ENCODE measurements at places on chromosomes 5 and 9.

DNA sequence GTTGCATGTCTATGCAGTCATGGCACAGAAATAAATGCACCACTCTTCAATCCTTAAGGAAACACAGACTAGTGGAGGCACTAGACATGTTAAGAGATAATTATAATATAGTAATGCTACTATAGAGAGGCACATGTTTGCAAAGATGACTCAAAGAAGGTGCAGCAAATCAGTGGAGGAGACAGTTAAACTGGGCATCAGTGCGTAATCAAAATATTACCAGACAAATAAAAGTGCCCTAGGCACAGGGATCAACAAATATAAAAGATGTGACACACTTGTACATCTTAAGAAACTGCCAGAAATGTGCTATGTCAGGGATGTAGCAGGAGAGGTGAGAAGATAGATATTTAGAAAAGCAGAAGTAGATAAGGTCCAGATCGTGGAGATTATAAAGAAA, 642.1 kb downstream of the SLCO4C1 start:
- no peak for DNase-seq

DNA sequence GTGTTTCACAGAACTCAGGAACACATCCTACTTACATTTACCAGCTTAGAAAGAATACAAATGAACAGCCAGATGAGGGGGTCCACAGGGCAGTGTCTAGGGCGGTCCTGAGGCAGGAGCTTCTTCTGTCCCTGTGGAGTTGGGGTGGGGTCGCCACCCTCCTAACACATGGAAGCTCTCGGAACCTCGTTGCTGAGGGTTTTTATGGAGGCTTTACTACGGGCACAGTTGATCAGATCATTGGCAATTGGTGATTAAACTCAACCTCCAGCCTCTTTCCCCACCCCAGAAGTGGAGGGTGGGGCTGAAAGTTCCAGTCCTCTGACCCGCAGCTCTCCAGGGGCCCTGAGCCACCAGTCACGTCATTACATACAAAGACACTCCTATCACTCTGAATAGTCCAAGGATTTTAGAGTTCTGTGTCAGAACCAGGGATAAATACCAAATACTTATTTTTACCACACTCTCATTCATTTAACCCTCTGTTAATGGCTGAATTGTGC, 156.9 kb downstream of the COL23A1 start:
- no peak for DNase-seq

DNA sequence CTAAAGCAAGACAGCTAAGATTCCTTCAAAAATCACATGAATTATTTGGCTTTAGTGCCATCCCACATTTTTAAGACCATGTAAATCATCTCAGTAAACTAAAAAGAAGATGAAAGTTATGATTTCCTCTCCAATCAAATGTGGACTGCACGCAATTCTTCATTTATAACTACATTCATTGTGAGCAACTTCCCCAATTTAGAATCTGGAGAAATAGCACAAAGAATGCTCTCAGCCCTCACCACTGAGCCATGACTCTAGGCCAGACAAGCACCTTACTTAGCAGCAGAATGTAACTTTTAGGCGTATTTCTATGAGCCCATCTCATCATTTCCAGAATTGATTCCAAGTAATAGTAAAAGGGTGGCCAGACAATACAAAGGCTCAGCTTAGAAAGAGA, 616.6 kb downstream of the TLE1 start:
- DNase-seq, result no peak

DNA sequence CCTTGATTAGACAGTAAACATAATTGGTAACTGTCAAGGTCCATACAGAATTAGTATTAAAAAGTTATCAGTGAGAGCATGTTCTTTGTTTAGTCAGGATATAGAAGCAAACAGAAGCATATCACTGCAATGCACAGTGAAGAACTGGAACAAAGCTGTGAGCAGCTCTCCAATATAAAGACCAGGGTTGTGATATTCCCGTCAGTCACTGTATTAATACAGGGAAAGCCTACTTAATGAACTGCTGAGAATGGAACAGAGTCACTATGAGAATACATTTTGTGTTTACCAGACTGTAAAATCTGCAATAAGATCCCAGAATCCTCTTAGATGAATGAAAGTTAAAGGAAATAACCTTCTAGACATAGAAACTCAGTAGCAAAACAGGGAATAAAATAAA, 58.2 kb downstream of the EFNA5 start:
- DNase-seq, result no peak

- no peak for DNase-seq
Measured at GRCh38 chr5:95708876-95709275, 22.3 kb upstream of the RHOBTB3 start.

DNA sequence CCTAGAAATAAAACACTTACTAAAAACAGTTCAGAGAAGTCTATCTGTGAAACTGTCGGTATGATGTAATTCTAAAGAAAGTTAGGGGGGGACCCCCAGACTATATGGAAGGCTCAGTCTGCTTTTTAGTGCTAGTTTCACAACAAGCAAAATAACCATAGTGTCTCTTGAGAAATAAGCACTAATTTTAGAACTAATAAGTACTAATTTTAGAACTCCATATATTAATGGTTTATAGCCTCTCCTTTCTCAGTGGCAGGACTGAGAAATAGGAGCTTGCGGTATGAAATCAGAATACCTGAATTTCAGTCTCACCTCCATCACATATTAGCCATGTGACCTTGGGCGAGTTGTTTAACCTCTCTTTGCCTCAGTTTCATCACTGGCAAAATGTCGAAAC, 1.4 kb upstream of the PHF24 start:
- no peak for DNase-seq

DNA sequence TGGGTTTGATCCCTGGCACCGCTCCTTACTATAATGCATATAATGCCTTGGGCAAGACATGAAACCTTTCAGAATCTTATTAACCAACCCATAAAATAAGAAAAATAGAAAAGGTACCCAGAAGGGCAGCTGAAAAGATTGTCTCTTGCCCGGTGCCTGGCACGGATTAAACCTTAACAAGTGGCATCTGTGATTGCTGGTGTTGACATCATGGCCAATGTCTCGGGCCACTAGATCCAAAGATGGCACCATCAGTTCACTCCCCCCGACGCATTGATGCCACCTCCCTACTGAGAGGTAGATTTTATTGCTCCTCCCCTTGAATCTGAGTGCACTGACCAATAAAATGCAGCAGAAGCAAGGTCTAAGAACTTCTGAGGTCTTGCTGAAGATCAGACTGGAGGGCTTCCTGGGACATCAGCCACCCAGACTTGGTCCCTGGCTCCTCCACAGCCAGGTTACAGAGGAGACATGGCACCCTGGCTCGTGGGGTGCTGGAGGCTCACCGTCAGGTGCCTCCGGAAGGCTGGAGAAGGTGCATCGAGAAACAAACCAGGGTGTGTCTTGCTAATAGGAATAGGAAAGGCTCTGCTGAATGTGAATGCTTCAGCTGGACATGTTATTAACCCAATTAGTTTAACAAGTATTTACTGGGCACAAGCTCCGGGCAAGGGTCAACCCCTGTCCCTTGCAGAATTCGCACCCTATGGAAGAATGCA, 80.0 kb upstream of the COL5A1 start:
- no peak for DNase-seq

DNA sequence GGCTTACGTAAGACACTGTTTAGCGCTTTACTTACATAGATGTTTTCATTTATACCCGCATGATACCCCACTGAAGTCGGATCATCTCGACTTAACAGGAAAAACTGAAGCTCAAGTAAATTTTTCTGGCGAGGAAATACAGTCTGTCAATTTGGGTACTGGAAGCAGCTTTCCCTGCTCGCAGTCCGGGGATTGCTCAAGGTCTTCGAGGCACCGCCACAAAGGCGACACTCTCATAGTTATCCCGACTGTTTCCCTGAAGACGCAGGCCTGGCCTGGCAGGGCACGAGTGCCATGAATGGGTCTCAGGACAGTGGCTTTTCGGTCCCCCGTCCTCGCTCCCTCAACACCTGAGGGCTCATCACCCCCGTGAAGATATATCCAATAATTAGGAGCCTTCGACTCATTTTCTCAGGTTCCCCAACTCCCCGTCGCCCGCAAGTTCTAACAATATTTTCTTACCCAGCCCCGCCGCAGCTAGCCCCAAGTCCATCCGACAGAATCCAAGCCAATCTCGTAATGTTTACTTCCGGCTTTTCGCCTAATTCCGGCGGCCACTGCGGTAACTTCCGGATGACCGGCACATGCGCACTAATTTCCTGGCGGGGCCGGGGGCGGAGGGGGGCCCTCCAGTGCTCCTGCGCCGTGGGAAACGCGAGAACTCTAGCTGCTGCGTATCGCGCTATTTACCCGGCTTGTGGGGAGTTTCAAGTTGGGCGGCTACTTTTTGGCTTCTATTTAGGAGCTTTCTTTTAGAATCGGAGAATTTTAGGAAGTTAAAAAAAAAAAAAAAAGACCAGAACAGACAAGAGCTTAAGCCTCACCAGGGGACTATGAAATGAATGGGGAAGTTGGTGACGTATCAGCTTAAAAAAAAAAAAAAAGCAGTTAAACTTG, at the start of gene SLU7:
Gene SLU7 (minus strand): TSS at position 521 of the 897 bp plus-strand sequence. CDS start 3,787 bp downstream, outside the sequence.
- DNase-seq, result peak; percentile 92

DNA sequence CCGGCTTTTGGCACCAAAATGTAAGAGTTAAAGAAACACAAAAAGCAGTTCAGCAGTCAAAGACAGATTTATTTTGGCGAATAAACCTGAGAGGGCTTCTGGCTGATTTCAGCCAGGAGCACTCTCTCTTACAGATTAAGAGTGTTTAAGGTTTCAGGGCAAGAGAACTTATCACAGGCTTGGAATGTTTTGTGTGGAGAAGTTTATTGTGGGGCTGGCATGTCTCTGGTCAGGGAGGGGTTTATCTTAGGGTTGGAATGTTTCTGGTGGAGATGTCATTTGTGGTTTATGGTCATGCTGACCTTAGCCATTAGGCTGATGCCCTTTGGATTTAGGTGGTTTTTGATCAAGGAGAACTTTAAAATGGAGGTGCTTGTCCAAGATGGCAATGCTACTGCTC, 622.3 kb upstream of the PTPRD start:
- no peak for DNase-seq

DNA sequence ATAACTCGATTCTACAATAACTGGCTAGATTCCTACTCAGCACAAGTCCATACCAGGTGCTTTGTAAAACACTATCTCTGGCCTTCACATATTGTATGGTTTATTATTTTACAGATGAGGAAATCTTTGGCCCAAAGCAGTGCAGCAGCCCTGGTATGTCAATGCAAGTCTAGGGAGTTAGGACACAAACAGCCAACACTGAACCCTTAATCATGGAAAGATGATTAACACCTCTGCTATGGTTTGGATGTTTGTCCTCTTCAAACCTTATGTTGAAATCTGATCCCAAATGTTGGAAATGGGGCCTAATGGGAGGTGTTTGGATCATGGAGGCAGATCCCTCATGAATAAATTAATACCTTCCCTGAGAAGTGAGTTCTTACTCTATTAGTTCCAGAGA, 76.6 kb downstream of the MAPKAP1 start:
- no peak for DNase-seq

DNA sequence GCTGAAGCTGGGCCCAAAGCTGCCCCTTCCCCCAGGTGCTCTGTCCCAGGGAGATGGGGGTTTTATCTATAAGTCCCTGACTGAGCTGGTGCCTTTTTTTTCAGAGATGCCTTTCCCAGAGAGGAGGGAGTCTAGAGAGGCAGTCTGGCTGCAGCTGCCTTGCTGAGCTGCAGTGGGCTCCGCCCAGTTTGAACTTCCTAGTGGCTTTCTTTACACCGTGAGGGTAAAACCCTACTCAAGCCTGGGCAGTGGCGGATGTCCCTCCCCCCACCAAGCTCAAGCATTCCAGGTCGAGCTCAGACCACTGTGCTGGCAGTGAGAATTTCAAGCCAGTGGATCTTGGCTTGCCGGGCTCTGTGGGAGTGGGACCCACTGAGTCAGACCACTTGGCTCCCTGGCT, 41.3 kb downstream of the CAVIN4 start:
- DNase-seq, result no peak

DNA sequence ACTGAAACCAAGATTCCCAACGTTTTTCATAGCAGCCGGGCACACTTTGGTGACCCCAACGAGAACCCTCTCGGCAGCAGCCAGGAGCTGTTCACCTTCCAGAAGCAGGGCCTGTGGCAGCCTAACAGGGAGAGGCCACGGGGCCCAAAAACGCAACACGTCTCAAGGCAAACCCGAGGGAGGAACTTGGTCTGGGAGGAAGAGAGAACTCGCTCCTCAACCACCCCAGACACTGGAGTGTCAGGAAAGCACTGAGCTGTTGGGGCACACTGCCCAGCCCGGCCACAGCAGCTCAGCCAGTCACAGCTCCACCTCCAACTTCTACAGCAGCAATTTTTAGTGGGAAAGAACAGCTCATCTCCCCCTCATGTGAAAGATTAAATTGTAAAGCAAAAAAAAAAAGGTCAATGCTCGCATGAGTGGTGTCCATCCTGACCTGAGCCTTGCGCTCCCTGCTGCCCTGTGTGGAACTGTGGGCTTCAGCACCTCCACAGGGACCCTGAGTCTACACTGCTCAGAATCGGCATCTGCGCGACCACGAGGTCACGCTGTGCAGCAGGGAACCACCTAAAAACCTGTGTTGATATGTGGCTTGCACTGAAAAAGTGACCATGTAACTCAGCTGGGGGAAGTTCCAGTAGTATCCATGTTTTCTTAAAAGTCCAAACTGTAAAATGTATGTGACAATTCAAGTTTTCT, 55.0 kb downstream of the IPPK start:
- no peak for DNase-seq

- DNase-seq, result no peak
Measured at GRCh38 chr5:38871058-38871605, 25.3 kb downstream of the OSMR start.

DNA sequence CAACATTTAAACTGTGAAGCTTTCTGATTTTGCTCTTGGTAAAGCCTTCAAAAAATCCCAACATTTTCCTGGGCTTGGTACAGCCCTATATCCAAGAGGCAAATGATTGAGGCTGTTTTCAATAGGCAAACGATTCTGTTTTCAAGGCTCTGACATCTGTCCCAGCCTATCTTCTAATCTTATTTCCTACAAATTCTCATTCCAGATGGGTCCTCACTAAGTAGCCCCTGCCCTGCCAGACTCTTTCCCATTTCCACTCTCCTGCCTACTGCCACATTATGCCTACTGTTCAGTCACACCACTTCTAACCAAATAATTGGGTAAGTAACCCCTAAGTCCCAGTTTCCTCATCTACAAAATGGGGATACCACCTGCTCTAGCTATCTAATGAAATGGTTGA, 3.5 kb downstream of the GBA2 start:
- DNase-seq, result no peak

- DNase-seq, result no peak
Measured at GRCh38 chr5:95761771-95762651, 30.9 kb downstream of the RHOBTB3 start.

DNA sequence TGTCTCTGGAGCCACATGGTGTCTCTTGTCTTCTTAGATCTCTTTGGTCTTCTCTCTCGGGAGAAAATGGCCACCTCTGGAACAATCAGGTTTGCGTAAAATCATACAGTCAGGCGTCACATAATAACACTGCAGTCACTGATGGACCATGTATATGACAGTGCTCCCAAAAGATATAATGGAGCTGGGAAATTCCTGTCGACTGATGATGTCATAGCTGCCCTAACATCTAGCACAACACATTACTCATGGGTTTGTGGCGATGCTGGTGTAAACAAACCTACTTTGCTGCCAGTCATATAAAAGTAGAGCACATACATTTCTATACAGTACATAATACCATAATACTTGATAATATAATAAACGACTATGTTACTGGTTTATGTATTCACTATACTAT, 30.1 kb upstream of the RAI14 start:
- no peak for DNase-seq

GRCh38 chr5:135013947-135014570, 20.0 kb downstream of the PITX1 start:
- DNase-seq, result no peak

GRCh38 chr5:178398901-178399700, 166.5 kb upstream of the PHYKPL start:
- no peak for DNase-seq

Measured in activated CD4-positive, alpha-beta T cell treated with anti-CD3 and anti-CD28 coated beads, Interleukin-2, amount 50 U/mL, for 1 hour (primary cell).